Mucosa of descending colon (tissue), 3 donors: ENCODE measurements at places on chromosomes 11 and 22.

- DNase-seq = no peak
Observed at GRCh38 chr22:32574958-32575910, 100.6 kb downstream of the FBXO7 start.

- DNase-seq = no peak
Observed at GRCh38 chr11:85784480-85785265, 26.3 kb downstream of the SYTL2 start.

DNA sequence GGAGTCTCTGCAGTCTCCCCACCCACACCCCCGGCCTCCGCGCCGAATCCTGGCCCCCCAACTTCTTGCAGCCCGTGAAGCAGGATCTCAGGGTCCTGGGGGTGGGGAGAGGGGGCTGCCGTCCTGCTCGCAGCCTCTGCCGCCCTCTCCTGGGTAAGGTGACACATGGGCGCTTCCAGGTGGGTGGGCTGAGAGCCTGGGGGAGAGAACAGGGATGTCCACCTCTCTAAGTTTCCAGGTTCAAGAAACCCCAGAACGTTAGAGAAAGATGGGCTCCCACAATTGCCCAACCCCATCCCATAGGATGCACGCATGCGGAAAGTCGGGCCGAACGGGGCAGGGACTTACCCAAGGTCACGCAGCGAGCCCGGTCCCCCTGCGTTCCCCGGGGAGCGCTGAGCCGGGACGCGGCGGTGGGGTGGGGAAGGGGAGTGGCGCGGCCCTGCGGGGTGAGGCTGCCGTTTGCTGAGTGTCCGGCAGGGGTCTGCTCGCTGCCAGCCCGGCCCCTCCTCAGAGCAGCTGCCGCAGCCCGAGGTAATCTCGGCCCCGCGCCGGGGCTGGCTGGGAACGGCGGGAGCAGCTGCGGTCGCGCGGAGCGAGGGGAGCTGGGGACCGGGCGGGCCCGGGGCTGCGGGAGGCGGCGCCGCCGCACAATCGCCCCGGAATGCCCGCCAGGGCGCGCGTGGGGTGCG, 705 bp upstream of the CAPN1 start:
- DNase-seq = peak; percentile 83

DNA sequence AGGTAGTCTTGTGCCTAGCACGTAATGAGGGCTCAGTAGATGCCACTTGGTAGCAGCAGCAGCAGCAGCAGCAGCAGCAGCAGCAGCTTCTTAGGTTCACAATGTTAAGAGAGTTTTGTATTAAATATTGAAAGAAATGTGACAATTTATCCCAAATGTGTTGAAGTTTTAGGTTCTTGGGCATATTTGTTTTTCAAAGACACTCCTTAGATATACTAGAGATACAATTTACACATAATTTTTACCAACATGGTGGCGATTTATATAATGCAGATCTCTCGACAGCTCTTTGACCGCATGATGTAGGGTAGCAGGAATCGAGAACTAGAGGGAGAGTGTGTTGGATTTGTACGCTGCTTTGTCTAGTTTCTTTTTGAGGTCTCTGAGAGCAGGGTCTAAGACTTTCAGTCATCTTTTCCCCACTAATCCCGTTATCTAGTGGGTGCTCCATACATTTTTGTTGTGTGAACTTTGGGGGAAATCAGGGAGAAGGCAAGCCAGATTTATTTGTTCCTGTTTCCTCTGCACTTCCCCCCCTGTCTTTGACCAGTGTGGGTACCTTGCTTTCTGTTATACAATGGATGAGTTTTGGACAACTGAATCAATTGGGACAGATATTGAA, 1.4 kb downstream of the FDX1 start:
- no peak for DNase-seq

- DNase-seq = no peak
Observed at GRCh38 chr22:33699176-33699575, 221.1 kb downstream of the LARGE1 start.

DNA sequence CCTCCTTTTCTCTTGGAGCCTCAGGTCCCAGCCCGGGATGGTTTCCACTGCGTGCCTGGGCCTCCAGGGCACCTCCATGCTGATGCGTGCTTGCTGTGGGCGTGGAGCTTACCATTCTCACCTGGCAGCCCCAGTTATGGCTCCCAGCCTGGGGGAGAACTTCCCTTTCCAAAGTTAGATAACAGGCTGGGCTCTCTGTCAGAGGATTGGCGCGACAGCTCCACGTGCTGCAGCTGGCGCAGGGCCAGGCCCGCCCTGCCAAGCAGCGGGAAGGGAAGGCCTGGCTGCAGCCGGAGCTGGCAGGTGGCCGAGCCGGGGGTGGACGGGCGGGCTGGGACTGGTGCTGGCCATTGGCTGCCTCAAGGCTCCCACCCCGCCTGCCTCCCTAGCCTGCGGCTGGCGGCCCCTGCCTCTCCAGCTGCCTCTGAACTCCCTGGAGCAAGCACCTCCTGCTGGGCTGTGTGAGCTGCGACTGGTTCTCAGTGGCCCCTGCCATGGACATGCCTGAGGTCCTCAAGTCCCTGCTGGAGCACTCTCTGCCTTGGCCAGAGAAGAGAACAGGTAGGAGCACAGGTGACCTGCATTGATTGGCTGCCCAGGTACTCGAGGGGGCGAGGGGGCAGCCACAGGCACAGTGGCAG, 14.6 kb upstream of the TEF start:
- peak; percentile 96 for DNase-seq

DNA sequence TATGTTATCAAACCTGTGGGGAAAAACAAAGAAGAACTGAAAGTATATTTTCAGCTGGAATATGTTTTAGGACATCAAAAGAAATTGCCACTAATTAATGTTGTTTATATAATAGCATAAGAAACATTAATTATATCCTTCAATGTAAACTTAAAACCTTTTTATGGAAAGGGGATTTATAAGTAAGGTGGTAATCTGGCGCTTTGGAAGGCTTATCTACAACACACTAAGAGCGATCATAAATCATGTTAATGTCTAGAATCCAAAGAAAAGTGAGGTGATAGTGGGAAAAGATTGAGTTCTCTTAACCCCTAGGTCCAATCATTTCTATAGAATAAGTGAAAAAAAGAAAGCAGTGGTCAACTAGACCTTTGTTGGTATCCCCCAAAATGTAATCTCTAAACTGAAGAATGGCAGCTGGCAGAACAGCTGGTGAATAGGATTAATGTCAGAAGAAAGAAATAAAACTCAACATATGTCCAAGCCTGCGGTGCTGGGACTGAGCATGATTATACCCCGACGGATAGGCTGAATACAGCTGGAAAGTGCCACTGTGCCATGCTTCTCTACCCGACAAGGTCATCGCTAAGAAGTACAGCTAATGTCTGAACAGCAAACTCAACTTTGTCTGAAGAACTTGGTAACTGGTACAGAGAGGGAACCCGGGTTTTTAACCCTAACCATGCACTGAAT, 64.0 kb downstream of the SOX6 start:
- DNase-seq = no peak

DNA sequence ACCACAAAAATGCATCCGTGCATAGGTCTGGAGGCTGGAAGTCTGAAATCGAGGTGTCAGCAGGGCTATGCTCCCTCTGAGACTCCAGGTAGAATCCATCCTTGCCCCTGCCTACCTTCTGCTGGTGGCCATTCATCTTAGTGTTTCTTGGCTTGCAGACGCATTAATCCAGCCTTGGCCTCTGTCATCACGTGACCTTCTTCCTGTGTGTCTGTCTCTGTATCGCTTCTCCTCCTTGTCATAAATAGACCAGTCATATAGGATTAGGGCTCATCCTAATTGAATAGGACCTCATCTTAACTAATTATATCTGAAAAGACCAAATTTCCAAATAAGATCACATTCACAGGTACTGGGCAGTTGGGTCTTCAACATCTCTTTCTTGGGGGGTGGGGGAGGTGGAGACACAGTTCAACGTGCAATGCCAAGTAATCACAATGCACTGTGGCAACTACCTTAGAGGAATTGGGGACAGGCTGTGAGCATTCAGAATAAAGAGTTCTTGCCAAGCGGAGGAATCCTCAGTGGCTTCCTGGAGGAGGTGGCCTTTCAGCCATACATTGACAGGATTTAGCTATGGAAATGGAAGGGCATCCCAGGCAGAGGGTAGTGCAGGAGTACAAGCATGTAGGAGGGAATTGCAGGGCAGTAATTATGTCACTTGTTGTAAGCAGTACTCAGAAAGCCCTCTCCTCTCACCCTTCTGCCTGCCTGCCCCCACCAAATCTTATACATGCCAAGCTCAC, 96.2 kb upstream of the SYT13 start:
- no peak for DNase-seq

GRCh38 chr22:43827926-43828724, 16.0 kb upstream of the EFCAB6 start:
- DNase-seq = no peak

DNA sequence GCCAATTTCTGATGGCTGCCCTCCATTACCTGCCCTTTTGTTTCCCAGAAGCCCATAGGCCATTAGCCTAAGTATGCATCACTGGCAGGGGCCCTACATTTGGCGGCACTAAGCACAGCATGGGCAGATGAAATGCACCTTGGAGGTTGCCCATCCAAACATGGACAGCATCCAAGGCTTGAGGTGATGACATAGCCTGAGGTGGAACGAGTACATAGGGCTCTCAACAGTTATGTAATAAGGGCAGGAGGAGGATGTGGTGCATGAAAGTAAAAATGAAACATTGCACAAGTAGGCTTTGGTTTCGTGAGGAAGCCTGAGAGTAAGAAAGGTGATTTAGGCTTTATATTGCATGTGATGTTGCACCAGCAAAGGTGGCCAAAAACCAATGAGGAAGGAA, 148.1 kb downstream of the FAM76B start:
- no peak for DNase-seq

- no peak for DNase-seq
Observed at GRCh38 chr11:122998727-122999366, 17.2 kb upstream of the BSX start.

DNA sequence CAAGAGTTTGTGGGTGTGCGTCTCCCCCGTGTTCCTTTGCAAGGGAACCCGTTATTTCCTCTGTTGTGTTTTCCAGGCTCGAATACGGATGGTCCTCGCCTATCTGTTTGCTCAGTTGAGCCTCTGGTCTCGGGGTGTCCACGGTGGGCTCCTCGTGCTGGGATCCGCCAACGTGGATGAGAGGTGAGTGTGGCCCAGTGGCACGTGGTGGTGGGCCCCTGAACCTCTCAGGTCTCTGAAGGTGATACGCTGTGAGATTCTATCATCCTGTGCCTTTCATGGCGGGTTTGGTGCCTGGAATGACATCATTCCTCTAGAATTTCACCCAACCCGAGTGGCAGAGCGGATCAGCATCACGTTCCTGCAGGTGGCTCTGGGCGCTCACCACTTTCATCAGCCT, 32.5 kb downstream of the NADSYN1 start:
- no peak for DNase-seq

DNA sequence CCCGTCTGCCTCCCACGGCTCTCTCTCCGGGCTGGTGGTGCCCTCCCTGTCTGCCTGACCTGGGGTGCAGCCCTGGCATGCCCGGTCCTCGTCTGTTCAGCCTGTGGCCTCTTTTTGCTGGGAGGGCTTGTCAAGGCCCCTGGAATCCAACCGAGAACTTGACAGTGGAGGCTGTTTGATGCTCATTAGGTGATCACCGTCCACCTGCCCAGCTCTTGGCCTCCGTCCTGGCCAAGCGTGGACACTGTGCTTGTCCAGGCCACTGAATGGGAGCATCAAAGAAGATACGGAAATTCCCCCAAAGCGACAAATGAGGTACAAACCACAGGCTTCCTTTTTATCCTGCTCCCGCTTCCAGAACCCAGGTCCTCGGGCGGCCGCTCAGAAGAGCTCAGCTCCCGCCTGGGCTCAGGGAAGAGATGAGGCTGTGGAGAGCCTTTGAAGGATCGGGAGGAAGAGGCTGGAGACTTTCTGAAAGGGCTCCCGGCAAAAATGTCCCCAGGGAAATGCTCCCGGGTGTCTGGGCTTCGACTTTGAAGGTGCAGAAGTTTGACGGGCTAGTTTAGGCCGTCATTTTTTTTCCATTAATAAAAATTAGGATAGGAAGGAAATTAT, 1273.9 kb downstream of the BRD1 start:
- DNase-seq = no peak

- DNase-seq = peak; percentile 82
Observed at GRCh38 chr22:36659762-36660509, 43.6 kb downstream of the CACNG2 start.

- DNase-seq = peak; percentile 70
Observed at GRCh38 chr11:83157594-83158356, 844 bp downstream of the PCF11 start.

DNA sequence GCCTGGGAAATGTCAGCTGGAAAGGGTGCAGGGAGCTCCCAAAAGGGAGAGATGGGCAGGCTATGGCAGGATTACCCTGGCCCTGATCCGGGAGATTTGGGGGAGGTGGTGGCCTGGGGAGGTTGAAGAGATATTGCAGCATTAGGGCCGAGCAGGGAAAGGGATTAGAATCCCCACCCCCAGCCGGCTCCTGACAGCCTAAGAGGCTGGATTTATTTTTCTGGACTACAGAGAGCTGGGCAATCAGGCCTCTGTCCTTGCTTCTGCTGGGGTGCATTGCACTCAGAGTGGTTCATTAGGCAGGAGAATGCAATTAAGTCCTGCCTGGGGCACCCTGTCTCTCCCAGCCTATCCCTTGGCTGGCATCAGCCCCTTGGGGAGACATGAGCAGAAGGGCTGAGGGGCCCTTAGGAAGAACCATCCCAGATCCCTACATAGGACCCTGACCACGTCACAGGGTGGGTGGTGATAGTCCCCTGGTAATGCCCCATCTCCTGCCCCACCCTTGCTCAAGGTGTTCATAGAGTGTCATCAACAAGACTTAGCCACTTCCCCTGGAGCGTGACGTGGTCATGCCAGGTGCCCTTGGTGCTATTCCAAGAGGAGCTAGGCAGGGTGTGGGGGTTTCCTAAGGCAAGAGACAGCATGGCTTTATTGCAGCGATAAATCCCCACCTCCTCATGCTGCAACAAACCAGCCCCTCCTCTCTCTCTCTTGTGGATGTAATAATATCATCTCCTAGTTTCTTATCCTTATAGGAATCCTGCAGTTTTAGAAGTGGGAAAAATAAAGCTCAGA, 38.4 kb upstream of the KLHL35 start:
- no peak for DNase-seq

DNA sequence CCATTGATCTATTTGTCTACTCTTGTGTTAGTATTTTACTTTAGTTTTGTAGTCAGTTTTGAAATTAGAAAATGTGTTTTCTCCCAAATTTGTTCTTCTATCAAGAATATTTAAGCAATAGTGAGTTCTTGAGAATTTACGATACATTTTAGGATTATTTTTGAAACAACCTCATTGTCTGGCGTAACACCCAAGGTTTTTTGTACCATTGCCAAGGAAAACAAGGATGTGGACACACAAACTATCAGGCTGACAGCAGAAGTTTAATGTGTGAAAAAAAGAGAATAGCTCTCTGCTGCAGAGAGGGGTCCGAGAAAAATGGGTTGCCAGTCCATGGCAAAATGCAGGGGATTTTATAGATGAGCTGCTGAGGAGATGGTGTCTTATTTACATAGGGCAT, 865.1 kb upstream of the CNTN5 start:
- DNase-seq = no peak

- no peak for DNase-seq
Observed at GRCh38 chr22:49229483-49230193, 598.0 kb downstream of the BRD1 start.

- peak; percentile 69 for DNase-seq
Observed at GRCh38 chr22:37746366-37747079, 49.7 kb downstream of the TRIOBP start.

- DNase-seq = no peak
Observed at GRCh38 chr11:26782220-26782965, 60.5 kb upstream of the SLC5A12 start.

GRCh38 chr22:44316393-44317122, 3.8 kb upstream of the SHISAL1 start:
- DNase-seq = peak; percentile 10

- peak; percentile 86 for DNase-seq
Observed at GRCh38 chr11:59615120-59615636, 396 bp downstream of the OSBP start.

GRCh38 chr22:44382116-44383038, 69.6 kb upstream of the SHISAL1 start:
- DNase-seq = peak; percentile 31
